ENCODE measurements at places on chromosomes 4 and X. TPM values are rescaled to one million over a fixed set of nuclear protein-coding genes. Genes with fewer than 3 reads are reported as not detected.

The EDNRA gene
- not detected for total RNA-seq

The F11 gene
- not detected for total RNA-seq

The MAGEA9B gene
- total RNA-seq: not detected

- no peak for DNase-seq
- H3K27ac ChIP-seq: no peak overlapping the region
- H3K36me3 ChIP-seq: no peaks in the 10 kb centered on the region
- H3K4me1 ChIP-seq: no peaks in the 10 kb centered on the region
- no peak overlapping the region for H3K4me3 ChIP-seq
- H3K27me3 ChIP-seq: no peaks in the 10 kb centered on the region
Observed at GRCh38 chr4:124851741-124852140, 139.2 kb upstream of the ANKRD50 start.

DNA sequence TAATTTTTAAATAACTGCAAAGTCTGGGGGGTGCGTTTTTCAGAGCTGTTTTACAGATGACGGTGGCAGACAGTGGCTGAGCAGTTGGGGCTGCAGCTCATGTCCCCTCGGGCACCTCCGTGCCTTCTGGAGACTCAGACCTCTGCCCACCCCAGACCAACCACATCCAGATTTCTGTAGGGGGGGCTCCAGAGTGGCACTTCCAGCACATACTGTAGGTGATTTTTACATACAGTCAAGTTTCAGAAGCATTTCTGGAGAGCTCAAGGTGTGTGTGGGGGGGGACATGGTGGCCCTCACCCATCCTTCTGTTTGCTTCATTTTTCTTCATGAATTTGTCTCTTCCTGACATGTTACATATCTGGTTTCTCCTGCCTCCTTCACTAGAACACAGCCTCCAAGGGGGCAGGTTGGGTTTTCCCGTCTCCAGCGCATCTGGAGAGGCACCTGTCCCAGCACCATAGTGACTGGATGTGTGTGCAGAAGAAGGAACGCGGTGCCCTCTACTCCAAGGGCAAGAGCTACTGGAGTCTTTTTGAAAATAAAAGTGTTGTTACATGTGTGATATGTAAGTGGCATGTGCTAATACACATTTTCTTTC lies 37.5 kb downstream of the TMEM271 start:
- no peak overlapping the region for H3K4me3 ChIP-seq
- H3K36me3 ChIP-seq: peaks cover 39% of the 10 kb centered on the region
- H3K27me3 ChIP-seq: no peaks in the 10 kb centered on the region
- DNase-seq: peak; percentile 5

GRCh38 chr4:36824682-36825081 lies 419.9 kb upstream of the NWD2 start:
- H3K27me3 ChIP-seq: no peaks in the 10 kb centered on the region
- H3K4me3 ChIP-seq: no peak overlapping the region
- H3K4me1 ChIP-seq: no peaks in the 10 kb centered on the region
- no peak for DNase-seq
- H3K36me3 ChIP-seq: no peaks in the 10 kb centered on the region

DNA sequence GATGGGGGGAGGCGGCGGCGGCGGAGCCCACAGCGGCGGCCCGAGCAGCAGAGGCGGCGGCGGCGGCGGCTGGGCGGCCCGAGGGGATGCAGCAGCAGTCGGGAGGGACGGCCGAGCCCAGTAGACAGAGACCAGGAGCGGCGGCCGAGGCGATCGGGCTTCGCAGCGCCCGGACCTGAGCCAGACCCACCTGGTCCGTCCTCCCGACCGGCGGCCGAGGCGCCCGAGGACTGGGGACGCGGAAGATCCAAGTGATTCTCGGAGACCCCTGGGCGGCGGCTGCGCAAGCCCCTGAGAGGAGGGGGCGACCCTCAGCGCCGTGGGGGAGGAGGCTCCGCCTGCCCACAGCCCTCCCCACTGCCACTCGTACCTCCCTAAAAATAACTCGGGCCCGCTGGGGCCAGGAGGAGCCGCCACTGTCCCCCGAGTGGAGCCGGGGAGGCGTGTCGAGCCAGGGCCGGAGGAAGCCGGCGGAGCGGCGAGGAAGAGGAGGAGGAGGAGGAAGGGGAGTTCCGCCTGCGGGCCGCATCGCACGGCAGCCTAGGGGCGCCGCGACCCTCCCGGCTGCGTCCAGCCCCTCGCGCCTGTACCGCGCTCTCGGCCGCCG lies 608 bp downstream of the RAPGEF2 start:
- H3K27ac ChIP-seq: no peak overlapping the region
- no peaks in the 10 kb centered on the region for H3K36me3 ChIP-seq
- peak; percentile 73 for DNase-seq
- H3K27me3 ChIP-seq: peaks cover 5% of the 10 kb centered on the region
- H3K4me1 ChIP-seq: peaks cover 42% of the 10 kb centered on the region

- DNase-seq: no peak
- H3K36me3 ChIP-seq: peaks cover 6% of the 10 kb centered on the region
- peaks cover 44% of the 10 kb centered on the region for H3K4me1 ChIP-seq
- peak overlapping the region; percentile 72 for H3K4me3 ChIP-seq
- H3K27ac ChIP-seq: peak overlapping the region; percentile 89
Observed at GRCh38 chr4:109359040-109359646, 56.7 kb upstream of the COL25A1 start.

- H3K27ac ChIP-seq: no peak overlapping the region
- no peak for DNase-seq
- no peaks in the 10 kb centered on the region for H3K4me1 ChIP-seq
- H3K27me3 ChIP-seq: no peaks in the 10 kb centered on the region
Observed at GRCh38 chrX:150635952-150636351, 57.2 kb upstream of the MTMR1 start.
